ENCODE measurements at places on chromosomes 4 and X.

DNA sequence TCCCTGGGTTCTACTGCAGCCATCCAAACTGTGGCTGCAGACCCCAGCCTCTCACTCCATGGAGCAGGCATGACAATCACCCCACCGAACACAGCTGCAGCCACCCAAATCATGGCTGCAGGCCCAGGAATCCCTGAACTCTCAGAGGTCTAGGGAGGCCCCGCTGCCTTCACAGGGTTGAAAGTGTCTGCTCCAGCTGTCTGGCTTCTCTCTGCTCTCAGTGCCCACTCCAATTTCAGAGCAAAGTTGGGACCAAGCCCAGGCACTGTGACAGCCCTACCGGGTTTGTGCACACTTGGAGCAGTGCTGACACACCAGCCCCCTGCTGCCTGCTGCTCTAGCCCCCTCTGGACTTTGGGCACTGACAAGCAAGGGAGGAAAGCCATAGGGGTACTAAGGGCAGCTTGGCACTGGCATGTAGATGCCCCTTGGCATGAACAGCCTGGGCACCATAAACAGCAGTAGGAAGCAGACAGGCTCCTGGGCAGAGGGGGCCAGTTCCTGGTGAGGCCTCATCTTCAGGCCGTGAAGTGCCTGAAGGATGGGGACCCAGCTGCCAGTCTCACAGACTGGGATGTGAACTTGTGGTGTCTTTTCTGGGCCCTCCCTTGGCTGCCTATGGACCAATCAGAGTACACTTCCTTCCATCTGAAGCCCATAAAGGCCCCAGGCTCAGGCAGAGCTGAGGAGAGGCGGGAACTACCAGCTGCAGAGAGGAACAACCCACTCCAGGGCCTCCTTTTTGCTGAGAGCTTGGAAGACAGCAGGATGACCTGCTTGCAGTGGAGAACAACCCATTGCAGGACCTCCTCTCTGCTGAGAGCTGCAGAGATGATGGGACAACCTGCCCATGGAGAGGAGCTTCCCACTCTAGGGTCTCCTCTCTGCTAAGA lies 68.8 kb downstream of the TECRL start:
- no peak for DNase-seq

- no peak for DNase-seq
Observed at GRCh38 chr4:40601641-40602040, 28.0 kb downstream of the RBM47 start.

GRCh38 chrX:133921764-133922389 lies 63.5 kb downstream of the GPC3 start:
- peak; percentile 15 for DNase-seq

GRCh38 chr4:26632916-26633315 lies 49.0 kb downstream of the TBC1D19 start:
- DNase-seq: no peak

GRCh38 chr4:174604198-174604597 lies 81.9 kb upstream of the HPGD start:
- DNase-seq: no peak

DNA sequence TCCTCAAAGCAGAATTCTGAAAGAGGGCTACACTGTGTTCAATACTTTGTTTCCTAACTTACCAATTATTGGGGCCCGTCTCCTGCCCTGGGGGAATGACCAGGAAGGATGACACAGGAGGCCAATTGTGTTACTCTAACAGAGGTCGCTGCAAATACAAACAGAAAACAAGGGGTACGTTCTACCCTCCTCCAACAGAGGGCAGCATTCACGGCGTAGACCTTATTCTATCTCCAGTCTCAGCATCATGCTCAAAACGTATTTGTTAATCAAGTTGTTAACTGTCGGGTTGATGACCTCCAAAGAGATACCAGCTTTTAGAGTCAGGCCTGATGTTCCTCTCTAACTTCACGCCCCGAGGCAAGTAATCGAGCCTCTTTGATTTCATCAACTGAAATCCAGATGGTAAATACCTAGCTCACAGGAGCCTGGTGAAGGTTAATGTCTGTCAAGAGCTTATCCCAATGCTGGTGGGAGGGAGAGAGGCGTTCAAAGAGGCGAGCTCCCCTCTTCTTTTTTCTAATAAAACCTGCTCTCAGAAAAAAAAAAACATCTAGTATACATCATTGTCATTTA lies 181.0 kb upstream of the KCNIP4 start:
- DNase-seq: no peak

- DNase-seq: no peak
Observed at GRCh38 chrX:19403696-19404095, 60.0 kb downstream of the PDHA1 start.

DNA sequence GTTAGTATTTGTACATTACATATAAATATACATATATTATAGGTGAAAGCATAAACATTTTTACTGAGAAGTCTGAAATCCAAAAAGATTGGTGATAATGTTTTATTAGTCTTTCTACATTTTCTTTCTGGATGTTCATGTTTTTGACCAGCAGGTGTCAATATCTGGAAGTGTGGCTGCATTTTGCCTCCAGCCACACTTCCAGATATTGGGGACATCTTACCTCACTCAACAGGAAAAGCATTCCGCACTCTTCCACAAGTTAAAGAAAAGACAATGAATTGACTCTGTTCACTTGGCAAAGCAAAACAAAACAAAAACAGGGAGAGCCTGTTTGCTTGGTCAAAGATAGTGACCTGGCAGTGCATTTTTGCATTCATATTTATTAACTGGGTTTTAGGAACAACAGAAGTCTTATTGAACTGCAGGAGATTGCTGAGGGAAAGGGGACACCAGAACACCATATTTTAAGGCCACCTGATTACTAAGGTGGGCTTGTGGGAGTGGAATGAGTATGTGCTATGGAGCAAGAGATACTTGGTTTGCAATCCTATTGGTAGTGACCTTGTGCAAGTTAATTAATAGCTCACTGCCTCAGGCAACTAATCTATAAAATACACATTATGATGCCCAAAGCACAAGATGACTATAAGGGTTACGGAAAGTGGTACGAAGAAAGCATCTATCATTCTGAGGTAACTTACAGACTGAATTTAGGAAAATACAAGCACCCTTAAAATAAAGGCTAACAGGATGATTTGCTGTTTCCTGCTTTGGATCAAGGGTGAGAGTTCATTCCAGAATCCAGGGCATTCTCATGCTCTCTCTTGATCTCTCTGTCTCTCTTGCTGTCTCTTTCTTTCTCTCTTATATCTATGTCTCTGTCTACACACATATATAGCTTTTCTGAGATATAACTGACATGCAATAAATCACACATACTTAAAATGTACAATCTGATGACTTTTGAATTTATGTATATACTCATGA lies 389.9 kb upstream of the EMCN start:
- DNase-seq: no peak

DNA sequence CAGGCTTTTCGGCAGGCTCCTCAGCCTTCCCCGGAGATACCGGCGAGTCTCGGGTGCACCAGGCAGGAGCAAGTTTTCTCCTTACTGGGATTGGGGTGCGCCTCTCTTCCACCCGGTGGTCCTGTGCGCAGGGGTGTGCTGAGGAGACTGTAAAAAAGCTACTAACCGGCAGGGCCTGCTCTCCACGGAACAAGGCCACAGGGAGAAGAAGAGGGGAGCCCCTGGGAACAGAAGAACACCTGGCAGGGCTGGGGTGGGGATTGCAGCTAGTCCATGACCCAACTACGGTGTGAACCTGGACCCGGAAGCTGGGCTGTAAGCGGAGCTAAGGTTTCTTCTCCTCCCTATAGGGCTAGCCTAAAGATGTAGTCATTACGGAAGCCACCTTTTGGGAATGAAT lies 17.7 kb upstream of the ZIC3 start:
- DNase-seq: no peak

GRCh38 chrX:19889582-19890342 lies 2.4 kb upstream of the SH3KBP1 start:
- DNase-seq: no peak

DNA sequence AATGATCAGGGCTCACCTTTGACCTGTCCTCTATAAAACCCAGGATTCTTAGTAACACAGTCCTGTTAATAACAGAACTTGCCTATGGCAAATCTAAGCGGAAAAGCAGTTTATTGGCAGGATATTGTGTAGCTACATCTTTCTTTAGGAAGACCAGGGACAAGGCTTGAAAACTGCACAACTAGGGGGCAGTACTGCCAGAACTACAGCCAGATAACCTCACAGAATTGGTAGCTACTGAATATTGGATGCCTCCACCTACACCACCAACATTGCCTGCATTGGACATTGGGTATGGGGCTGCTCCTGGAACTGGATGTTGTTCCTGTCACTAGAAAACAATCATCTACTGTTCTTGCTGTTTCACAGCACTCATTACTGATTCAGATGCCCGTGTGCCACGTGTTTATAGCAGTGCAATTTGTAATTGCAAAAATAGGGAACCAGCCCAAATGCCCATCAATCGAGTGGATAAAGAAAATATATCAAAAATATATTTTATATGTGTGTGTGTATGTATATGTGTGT lies 47.4 kb downstream of the REPS2 start:
- no peak for DNase-seq

- DNase-seq: no peak
Observed at GRCh38 chr4:51932261-51932660, 87.9 kb downstream of the LRRC66 start.

- peak; percentile 21 for DNase-seq
Observed at GRCh38 chr4:149980941-149981340, 97.3 kb upstream of the DCLK2 start.
